ENCODE measurements at places on chromosomes 16 and 17.

DNA sequence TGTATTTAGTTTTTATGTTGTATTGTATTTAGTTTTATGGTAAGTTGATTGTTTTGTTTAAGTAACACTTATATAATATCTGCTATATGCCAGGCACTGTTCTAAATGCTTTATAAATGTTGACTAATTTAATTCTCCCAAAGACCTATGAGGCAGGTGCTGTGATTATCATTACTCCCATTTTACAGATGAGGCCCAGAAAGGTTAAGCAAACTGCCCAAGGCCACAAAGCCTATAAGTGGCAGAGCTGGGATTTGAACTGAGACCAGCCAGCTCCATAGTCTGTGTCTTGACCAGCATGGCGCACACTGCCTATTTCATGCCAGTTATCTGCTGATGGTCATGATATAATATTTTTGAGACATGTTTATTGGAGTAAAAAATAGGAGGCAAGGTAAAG is 24.0 kb downstream of the IL21R start:
- no peak for DNase-seq

- no peak for DNase-seq
Observed at GRCh38 chr17:50259477-50260324, 14.6 kb upstream of the TMEM92 start.

GRCh38 chr16:11067697-11068141 is 123.4 kb downstream of the CLEC16A start:
- DNase-seq, result no peak

DNA sequence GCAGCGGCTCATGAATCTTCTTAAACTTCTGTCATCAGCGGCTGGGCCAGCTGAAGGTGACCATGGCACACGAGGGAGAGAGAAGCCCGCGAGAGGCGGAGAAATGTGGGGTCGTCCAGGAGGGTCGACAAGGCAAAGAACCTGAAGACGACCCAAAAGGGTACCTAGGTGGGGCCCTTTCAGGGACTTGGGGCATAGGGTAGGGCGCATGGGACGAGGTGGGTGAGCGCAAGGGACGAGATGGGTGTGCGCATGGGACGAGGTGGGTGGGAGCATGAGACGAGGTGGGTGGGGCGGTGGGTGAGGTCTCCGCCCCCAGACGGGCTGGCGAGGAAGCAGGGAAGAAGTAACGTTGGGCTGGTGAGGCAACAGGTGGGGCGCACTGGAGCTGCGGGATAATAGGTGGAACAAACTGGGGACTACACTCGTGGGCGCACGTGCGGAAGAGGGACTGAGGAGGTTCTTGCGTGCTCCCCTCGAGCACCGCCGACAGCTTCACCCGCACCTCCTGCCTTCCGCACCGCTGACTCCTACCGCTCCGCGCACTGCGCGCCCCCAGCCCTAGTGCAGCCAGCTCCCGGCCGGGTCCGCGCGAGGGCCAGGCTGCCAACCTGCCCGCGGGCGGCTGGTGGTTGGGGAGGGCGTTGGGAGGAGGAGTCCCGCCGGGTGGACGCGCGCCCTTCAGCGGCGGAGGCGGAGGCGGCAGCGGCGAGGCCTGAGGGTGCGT is 23.2 kb upstream of the CRYM start:
- DNase-seq, result no peak

- DNase-seq, result no peak
Observed at GRCh38 chr17:65559804-65560627, 1.4 kb downstream of the AXIN2 start.

DNA sequence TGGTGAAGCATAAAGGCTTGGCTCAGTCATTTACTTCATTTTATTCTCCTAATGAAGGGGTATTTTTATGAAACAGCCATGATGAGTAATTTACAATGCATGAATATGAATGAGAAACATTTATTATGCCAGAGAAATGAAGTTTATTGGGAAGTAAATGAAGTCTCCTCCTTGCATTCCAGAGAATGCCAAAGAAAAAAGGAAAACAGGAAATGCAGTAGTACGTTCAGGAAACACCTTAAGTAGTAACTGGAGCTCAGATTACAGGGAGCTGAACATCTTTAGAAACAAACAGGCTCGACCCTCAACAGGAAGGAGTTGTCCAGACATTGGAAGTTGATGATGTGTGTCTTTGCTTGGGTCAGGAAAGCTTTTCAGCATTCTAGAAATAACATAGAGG is 4.6 kb downstream of the KRT34 start:
- DNase-seq, result no peak

GRCh38 chr17:63805591-63805990 is 21.6 kb upstream of the PSMC5 start:
- DNase-seq, result no peak

GRCh38 chr17:77677630-77678029 is 280.9 kb upstream of the TNRC6C start:
- DNase-seq, result no peak

DNA sequence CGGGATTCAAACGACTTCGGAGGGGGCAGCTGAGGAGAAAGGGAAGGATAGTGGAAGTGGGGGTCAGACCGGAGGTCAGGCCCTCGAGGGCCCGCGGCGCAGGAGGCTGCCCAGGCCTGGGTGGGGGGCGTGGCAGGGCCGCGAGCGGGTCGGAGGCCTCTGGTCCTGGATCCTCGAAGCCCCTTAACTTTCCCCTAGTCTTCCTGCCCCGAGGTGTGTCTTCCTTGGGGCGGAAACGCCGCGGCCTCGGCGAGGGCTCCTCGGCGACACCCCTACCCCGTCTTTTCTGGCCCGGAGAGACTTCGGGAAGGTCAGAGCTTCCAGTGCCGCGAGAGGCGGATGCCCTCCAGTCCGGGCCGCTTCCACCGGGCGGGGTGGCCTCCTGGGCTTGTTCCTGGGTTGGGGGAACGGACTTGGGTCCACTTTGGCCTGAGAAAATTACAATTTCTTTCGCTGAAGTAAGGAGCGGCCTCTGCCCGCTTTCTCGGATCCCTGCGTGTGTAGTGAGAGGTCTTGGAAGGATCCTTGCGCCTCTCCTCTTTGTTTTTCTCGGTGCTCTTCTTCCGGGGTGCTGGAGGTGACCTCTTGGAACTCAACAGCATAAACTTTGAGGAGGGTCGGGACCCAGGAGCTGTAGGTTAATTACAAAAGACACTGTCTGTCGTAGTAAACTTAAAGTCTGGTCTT is 491 bp downstream of the IST1 start:
- DNase-seq, result no peak

- DNase-seq, result no peak
Observed at GRCh38 chr17:6670571-6670970, 19.0 kb downstream of the C17orf100 start.

GRCh38 chr16:64626776-64627175 is 495.1 kb downstream of the CDH11 start:
- DNase-seq, result no peak

GRCh38 chr16:55703003-55704001 is 47.5 kb downstream of the SLC6A2 start:
- no peak for DNase-seq

- no peak for DNase-seq
Observed at GRCh38 chr17:55524440-55525220, 13.4 kb upstream of the SMIM36 start.

DNA sequence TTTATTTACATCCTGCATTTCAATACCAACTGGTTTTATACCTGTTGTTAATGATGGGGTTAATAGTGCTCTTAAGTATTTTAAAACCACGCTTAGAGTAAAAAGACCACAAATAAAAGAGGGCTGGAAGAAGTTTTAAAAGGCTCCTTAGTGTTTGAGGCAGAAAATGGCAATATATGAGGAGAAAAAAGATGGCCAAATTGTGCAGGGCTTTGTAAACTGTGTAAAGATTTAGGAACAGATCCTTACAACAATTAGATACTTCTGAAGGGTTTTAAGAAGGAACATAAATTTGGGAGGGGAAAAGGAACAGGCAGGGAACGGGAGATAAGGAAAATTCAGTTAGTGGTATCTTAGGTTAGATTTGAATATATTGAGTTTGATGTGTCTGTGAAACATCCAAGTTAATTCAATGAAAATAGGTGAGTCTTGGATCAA is 12.7 kb downstream of the CDC27 start:
- no peak for DNase-seq

GRCh38 chr16:8645141-8645521 is 23.6 kb downstream of the METTL22 start:
- no peak for DNase-seq

DNA sequence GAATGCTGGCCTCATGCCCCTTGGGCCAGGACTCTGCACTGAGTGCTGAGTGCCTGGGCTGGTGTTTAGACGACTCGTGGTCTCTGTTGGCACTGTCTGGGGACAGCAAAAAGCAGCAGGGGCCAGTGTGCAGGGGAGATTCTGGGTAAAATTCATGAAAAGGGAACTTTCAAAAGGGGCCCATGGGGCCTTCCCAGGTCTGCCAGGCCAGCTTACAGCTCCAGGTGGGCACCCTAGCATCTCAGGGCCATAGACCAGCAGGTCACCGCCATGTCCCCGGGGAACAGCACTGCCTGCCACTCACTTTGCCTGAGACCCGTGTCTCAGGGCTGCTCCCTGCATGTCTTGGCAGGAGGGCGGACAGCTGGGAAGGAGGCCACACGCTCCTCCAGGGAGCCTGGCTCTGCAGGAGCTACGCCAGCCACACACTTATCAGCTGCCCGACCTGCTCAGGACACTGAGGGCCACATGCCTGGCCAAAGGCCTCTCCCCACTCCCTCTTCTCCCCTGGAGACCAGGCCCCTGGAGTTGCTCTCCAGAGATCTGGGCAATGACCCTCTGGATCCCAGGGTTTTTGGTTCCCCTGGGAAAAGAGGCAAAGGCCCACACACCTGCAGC is 8.8 kb upstream of the FASN start:
- DNase-seq, result no peak

GRCh38 chr17:69883120-69883519 is 191.9 kb upstream of the KCNJ16 start:
- no peak for DNase-seq
